ENCODE measurements at places on chromosomes 5 and 9.

- DNase-seq = no peak
Observed at GRCh38 chr9:5489630-5490490, 20.5 kb upstream of the PDCD1LG2 start.

DNA sequence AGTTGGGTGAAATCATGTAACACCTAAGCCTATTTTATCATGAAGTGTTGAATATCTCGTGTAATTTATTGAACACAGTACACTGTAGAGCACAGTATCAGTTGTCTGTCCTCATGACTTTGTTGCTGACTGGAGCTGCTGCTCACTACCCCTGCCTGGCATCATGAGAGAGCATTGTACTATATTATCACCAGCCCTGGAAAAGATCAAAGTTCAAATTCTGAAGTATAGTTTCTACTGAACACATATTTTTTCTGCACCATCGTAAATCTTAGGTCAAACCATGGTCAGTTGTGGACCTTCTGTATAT lies 169.3 kb upstream of the RAI14 start:
- no peak for DNase-seq

GRCh38 chr5:168042284-168043068 lies 249.0 kb upstream of the WWC1 start:
- DNase-seq = no peak

GRCh38 chr5:36790847-36791246 lies 85.7 kb upstream of the NIPBL start:
- no peak for DNase-seq

- DNase-seq = no peak
Observed at GRCh38 chr5:1765141-1765879, 34.3 kb downstream of the MRPL36 start.

GRCh38 chr5:78819707-78820106 lies 165.4 kb downstream of the ARSB start:
- no peak for DNase-seq

DNA sequence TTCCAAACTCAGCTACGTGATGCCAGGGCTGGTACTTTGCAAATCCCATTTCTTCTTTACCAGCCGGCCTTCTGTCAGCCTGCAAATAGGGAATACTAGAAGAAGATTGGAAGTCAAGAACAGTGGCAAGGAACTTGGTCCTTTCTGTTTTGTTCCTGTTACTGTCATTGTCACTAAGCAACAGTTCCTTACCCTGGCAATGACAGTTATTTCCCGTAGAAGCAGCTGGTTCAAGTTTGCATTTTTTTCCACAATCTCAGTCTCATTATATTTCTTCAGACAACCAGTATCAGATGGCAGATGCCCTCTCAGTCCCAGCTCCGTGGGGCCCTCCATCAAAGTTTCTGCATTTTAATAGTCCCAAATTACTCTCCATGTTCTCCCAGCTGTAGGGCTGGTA lies 9.1 kb upstream of the C1QTNF2 start:
- DNase-seq = no peak

DNA sequence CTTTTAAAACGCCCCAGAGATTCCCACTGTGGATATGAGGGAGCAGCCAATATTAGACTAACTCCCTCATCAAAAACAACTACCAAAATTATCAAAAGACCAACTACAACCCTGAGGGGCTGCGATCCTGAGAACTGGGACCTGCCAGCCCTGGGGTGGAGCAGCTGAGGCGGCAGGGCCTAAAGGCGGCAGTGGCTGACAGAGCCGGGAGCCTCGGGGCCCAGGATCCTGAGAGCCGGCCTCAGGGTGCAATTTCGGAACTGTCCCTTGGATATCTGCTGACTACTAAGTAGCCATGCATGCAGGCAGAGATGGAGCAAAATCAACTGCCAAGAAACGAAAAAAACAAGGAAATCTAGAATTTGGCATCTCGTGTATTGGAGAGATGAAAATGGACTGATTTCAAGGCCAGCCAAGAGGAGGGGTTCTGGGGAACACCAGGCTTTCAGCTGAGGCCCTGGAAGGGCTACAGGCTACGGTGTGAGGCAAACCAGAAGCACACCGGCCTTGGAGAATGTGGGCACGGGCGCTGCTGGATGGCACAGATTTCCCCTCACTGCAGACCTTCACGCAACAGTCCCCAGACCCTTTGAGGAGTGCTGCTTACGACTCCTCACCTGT lies 63.6 kb upstream of the UBAC1 start:
- no peak for DNase-seq

- DNase-seq = no peak
Observed at GRCh38 chr9:89122949-89123348, 55.7 kb downstream of the SHC3 start.

- DNase-seq = no peak
Observed at GRCh38 chr5:9196403-9197227, 349.3 kb downstream of the SEMA5A start.

DNA sequence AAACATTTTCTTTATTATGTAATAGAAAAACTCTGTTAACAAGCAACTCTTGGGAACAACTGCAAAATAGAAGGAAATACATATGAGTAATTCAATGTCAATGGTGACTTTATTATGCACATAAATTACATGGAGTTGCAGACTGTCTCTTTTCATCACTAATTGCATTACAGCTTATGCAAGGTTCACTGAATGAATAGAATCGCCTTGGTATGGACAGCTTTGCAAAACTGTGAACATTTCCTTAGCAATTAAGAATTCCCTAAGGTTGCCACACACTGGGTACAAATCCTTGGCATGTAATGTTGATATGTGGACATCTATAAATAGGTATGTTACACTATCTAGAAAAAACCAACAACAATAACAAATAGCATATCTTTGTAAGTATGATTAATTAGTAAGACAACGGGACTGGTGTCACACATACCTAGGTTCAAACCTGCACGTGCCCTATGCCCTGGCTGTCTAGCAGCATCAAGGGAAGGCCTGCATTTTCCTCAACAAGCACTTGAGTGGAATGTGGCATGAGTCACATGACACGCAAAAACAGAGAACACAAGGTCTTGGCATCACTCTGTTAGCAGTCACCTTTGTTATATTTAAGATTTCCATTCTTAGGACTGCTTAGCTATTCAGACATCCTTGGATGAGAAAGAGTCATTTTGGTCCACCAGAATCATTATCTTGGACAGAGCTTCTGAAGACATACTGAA lies 263.9 kb downstream of the CTNND2 start:
- DNase-seq = no peak

DNA sequence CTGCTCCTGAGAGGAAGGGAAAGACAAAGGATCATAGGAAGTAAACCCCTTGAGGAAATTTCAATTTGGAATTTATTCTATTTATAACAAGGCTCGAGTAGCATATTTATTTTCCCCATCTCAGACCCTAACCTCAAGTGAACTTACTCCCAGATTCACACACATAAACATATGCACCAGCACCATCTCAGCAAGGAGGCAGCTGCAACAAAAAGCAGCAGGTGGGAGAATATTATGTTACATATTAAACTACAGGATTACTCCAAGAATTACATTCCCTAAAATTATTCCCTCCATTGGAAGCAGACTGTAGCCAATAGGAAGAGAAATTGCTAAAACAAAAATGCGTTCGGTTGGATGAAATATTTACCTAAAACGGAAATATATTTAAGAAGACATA lies 108.4 kb upstream of the PRSS3 start:
- no peak for DNase-seq

DNA sequence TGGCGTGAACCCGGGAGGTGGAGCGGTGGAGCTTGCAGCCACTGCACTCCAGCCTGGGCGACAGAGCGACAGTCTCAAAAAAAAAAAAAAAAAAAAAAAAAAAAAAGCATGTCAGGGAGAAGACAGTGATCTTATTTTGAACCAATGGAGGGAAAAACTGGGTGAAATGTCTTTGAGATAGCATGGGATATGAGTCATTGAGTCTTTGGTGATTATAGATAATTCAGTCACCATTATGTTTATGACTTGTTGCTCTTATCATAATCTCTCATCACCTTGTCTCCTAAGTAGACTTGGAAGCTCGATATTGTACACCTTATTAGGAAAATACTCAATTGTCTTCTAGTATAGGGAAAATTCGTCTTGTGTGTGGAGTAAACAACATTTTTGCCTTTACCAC lies 55.1 kb upstream of the KDM4C start:
- DNase-seq = no peak

GRCh38 chr5:105563842-105564241 lies 2001.3 kb upstream of the NUDT12 start:
- DNase-seq = no peak
